ENCODE measurements at places on chromosomes 6 and 20. TPM values are rescaled to one million over a fixed set of nuclear protein-coding genes. Genes with fewer than 3 reads are reported as not detected.
A peak's percentile ranks its signal among the peaks of the same experiment; 100 is the strongest.

Gene WFDC12
- total RNA-seq: not detected

Gene PAK5
- not detected for total RNA-seq

Gene MCCD1
- not detected for total RNA-seq

Gene RIPPLY2
- total RNA-seq: not detected

Gene RIN2
- not detected for total RNA-seq

Gene DCDC2
- total RNA-seq: not detected

DNA sequence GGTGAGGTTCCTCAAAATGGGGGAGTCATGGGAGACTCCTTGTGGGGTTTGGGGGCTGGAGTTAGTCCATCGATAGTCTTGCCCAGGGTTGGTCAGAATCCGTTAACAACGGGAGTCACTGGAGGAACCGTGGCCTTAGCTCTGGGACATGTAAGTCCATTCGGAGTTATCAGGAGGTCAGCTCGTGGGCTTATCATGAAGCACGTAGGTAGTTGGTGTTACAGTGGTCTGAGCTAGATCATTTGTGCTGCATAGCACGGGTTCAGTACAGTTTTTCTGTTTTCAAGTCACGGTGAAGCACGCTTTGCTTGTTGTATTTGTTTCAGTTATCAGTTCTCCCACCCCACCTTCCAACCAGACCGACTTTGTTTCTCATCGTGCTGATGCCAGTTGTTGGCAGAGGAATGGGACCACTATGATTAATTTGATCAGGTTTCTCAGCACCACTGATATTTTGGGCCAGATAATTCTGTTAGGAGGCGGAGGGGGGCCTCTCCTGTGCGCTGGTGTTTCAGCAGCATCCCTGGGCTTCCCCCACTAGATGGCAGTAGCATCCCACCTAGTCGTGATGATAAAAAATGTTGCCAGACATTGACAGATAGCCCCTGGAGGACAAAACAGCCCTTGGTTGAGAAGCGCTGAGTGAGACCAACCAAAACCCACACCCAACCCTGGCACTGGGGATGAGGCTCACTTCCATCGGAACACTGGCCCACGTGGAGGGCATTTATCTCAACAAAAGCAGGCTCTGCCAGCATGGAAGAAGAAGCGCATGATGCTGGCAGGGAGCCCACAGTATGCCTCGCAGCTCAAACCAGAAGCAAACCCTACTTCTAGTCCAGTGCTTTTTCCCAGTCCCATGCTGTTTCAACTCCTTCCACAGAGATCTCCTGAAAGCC lies 2.2 kb upstream of the APMAP start:
- peaks cover 11% of the 10 kb centered on the region for H3K27me3 ChIP-seq
- peaks cover 38% of the 10 kb centered on the region for H3K4me1 ChIP-seq
- peak; percentile 88 for DNase-seq
- H3K36me3 ChIP-seq: peaks cover 12% of the 10 kb centered on the region
- peak overlapping the region; percentile 5 for H3K27ac ChIP-seq

DNA sequence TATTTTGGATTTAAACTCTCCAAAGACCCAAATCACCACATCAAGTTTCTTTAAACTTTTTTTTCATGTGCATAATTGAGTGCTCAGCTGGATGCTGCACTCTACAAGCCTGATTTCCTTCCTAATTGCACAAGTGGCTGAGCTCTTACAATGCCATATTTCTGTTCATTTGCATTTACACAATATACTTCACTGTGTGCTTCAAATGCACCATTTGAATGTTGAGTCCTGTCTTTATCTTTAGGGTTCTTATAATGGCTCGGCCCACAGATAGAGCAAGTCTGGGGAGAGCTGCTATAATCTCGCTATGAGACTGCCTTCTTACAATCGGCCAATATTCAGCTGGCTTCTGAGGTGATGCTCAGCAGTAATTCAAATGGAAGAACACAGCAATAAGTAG lies 200.6 kb upstream of the MAP3K7 start:
- H3K27me3 ChIP-seq: peaks cover 19% of the 10 kb centered on the region
- no peak overlapping the region for H3K4me3 ChIP-seq
- DNase-seq: no peak

GRCh38 chr6:13433709-13434121 lies 53.7 kb downstream of the GFOD1 start:
- H3K27ac ChIP-seq: peak overlapping the region; percentile 70
- peaks cover 7% of the 10 kb centered on the region for H3K36me3 ChIP-seq
- no peak overlapping the region for H3K4me3 ChIP-seq
- DNase-seq: no peak
- H3K4me1 ChIP-seq: peaks cover 76% of the 10 kb centered on the region

DNA sequence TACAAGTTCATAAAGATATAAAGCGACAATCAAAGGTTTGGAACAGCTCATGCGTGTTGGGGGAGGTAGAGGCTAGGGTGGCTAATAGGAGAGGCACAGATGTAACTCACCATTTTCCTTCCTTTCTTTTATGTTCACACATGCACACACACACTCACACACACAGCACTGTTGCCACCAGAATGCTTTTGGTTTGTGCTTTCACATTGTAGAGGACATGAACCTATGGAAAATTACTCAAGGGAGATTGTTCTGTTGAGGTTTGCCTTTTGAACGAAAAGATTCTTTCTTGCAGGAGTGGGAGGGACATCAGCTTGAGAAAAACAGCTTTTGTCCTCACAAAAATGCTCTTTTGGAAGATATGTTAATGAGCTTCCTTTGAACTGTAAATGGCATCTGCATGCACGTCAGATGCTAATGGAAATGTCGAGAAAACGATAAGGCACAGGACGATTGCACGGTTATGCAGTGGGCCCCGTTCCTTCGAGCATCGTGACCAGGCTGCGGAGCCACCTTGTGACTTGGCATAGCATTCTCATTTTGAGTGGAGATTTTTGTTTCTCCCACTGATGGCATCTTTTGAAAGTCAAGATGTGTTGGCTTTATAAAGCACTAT lies 724.1 kb downstream of the KIF16B start:
- H3K4me3 ChIP-seq: no peak overlapping the region
- no peak for DNase-seq
- no peaks in the 10 kb centered on the region for H3K4me1 ChIP-seq
- no peaks in the 10 kb centered on the region for H3K27me3 ChIP-seq

DNA sequence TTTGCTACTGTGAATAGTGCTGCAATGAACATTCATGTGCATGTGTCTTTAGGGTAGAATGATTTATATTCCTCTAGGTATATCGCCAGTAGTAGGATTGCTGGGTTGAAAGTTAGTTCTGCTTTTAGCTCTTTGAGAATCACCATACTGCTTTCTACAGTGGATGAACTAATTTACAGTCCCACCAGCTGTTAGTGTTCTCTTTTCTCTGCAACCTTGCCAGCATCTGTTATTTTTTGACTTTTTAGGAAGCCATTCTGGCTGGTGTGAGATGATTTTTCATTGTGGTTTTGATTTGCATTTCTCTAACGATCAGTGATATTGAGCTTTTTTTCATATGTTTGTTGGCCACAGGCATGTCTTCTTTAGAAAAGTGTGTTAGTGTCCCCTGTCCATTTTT lies 40.0 kb downstream of the PLG start:
- peaks cover 11% of the 10 kb centered on the region for H3K27me3 ChIP-seq
- no peaks in the 10 kb centered on the region for H3K36me3 ChIP-seq
- H3K27ac ChIP-seq: no peak overlapping the region
- no peak overlapping the region for H3K4me3 ChIP-seq
- DNase-seq: no peak

DNA sequence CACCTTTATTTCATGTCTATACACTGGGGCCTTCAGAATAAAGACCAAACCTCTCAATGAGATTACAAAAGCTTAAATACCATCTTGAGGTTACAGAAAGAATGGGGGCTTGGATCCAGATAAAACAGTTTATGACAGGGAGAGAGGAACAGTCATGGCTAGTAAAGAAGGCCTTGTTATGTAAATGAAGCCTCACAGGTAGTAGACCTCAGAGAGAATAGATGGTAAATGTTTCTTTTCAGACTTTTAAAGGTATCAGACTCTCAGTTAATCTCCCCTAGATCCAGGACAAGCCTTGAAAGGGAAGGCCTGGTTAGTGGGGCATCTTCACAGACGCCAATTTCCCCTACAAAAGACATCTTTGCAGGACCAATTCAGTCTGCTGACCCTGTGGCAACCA lies 1325.6 kb downstream of the HACE1 start:
- no peaks in the 10 kb centered on the region for H3K4me1 ChIP-seq
- H3K27ac ChIP-seq: no peak overlapping the region
- H3K27me3 ChIP-seq: no peaks in the 10 kb centered on the region

DNA sequence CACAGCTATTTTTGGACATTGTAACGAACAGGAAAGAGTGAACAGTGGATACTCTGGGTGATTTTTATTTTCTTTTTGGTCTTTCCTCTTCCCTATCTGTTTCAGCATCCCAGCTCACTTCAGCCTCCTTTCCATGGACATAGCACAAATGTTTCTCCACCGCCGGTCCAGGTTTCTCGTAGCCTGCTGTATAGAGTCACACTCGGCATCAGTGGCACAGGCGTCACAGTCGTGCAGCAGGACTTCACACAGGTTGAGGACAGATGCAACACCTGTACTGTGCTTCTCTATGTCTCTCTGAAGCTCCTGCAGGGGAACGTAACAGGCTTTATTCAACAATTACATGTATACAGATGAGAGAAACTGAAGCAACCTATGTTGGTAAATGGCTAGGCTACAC lies 348.3 kb downstream of the ESR1 start:
- no peak overlapping the region for H3K27ac ChIP-seq
- no peak overlapping the region for H3K4me3 ChIP-seq
- peaks cover 52% of the 10 kb centered on the region for H3K36me3 ChIP-seq
- H3K4me1 ChIP-seq: no peaks in the 10 kb centered on the region
- DNase-seq: no peak
- H3K27me3 ChIP-seq: no peaks in the 10 kb centered on the region

DNA sequence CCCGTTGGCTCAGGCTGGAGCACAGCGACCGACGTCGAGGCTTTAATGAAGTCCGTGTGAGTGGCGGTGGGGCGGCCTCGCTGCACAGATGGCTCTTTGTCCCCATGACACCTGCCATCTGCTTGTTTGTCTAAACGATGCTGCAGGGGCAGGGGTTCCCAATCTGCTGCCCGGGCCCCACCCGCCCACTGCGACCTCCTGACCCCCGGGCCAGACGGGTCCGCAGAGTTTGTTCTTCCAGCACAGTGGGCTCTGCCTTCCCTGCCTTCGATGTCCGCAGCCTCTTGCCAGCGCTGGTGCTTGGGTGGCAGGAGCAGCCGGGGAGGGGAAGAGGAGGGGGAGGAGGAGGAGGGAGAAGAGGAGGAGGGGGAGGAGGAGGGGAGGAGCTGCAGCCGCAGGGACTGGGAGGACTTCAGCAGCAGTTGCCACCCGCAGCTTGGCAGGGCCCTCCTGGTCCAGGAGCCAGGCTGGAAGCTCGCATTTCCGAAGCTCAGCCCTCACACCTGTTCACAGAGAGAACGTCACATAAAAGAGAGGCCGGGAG lies 210.0 kb downstream of the DLL1 start:
- H3K27me3 ChIP-seq: peaks cover 9% of the 10 kb centered on the region
- peaks cover 21% of the 10 kb centered on the region for H3K4me1 ChIP-seq
- no peak for DNase-seq
- no peaks in the 10 kb centered on the region for H3K36me3 ChIP-seq
- H3K27ac ChIP-seq: no peak overlapping the region

DNA sequence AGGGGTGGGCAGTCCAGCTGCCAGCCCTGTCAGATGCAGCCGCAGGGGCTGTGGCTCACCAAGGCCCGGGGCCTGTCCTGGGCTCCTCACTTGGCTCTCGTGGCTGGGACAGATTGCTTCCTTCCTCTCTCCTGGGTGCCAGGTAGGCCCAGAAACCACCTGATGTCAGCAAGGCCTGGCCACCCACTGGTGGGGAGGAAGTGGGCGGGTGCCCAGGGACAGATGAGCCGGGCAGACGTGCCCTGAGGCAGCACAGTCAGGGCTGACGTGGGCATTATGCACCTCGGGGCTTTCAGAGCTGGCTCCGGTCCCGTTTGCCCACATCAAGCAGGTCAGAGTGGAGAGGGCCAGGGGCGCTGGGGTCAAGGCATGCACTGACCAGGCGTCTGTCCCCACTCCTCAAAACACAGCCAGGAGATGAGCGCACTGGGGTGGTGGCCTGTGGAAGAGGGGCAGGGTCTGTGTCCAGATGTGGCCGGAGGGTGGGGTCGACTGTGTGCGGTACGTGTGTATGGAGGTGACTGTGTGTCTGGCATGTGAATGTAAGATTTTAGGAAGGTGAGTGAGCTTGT lies 133.2 kb upstream of the PTPN1 start:
- no peak for DNase-seq
- no peaks in the 10 kb centered on the region for H3K27me3 ChIP-seq
- no peak overlapping the region for H3K4me3 ChIP-seq
- H3K27ac ChIP-seq: peak overlapping the region; percentile 62
- peaks cover 50% of the 10 kb centered on the region for H3K4me1 ChIP-seq

GRCh38 chr20:47456041-47456537 lies 45.6 kb upstream of the NCOA3 start:
- no peaks in the 10 kb centered on the region for H3K27me3 ChIP-seq
- H3K36me3 ChIP-seq: peaks cover 2% of the 10 kb centered on the region
- H3K4me3 ChIP-seq: no peak overlapping the region
- no peak overlapping the region for H3K27ac ChIP-seq
- peaks cover 47% of the 10 kb centered on the region for H3K4me1 ChIP-seq

DNA sequence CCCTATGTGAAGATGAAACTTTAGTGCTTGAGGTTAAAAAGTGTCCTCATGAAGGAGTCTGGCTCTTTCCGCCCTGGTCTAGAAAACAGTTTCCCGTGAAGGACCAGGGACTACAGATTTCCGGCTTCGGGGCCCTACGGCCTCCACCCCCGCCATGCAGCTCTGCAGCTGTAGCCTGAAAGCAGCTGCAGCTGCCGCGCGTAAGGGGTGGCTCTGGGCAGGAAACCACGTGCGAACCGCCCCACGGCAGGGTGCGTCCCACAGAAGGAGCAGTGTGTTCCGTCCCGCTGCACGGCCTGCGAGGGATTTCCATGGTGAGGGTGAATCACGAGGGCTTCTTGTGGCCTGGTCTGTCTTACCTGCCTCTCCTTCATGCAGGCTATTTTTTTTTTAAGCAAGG lies 117.0 kb downstream of the ERMARD start:
- H3K4me1 ChIP-seq: no peaks in the 10 kb centered on the region
- no peak overlapping the region for H3K27ac ChIP-seq
- H3K27me3 ChIP-seq: peaks cover 2% of the 10 kb centered on the region
- DNase-seq: peak; percentile 32
- no peaks in the 10 kb centered on the region for H3K36me3 ChIP-seq

- no peaks in the 10 kb centered on the region for H3K27me3 ChIP-seq
- no peak overlapping the region for H3K27ac ChIP-seq
- no peak overlapping the region for H3K4me3 ChIP-seq
- no peaks in the 10 kb centered on the region for H3K4me1 ChIP-seq
These were observed 102.4 kb upstream of the CNR1 start for GRCh38 chr6:88268508-88268907.

DNA sequence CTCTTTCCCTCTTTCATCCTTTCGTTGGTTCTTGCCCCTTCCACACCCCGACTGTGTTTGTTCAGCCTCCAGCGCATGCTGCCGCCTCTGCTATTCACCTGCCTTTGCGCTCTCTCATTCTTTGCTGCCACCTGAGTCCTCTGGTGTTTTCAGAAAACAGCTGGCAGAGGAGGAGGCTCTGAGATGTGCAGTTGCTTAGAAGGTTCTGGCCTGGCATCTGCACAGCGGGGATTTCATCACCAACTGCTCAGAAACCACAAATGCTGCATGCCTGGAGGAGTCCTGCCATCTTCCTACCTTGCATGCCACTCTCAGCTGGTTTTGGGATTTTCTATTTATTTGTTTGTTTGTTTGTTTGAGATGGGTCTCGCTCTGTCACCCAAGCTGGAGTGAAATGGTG lies 39.2 kb upstream of the CLDN20 start:
- no peak overlapping the region for H3K4me3 ChIP-seq
- H3K27ac ChIP-seq: peak overlapping the region; percentile 58
- DNase-seq: no peak
- peaks cover 14% of the 10 kb centered on the region for H3K4me1 ChIP-seq

GRCh38 chr6:24838081-24838480 lies 39.4 kb upstream of the ARMH2 start:
- peaks cover 67% of the 10 kb centered on the region for H3K4me1 ChIP-seq
- no peak overlapping the region for H3K27ac ChIP-seq
- peaks cover 91% of the 10 kb centered on the region for H3K36me3 ChIP-seq
- no peak for DNase-seq
- no peak overlapping the region for H3K4me3 ChIP-seq
- H3K27me3 ChIP-seq: no peaks in the 10 kb centered on the region
